Ovary (tissue), 10 donors: ENCODE measurements at places on chromosomes 13 and 19. TPM values are rescaled to one million over a fixed set of nuclear protein-coding genes. Genes with fewer than 3 reads are reported as not detected.

DNA sequence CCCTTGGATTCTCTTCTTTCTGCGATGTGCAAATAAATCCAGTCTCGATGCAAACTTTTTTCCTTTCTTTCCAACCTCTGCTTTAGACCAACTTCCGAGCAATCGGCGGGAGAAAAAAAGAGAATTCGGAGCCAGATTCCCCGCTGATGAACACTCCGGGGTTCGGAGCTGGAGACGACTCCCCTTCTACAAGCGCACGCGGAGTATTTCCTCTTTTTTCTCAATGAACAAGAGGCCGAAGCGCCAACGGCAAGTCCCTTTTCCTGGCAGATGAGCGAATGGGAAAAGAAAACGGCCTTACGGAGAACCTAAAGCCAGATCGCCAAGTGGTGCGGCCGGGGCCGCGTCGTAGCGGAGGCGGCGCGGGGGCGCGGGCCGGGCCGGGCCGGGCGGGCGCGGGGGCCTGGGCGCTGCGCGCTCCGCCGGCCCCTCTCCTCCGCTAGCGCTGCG, 250 bp downstream of the SPRY2 start:
- DNase-seq, result no peak

SLC25A30 gene
- polyA plus RNA-seq, result 11.5 TPM

DNA sequence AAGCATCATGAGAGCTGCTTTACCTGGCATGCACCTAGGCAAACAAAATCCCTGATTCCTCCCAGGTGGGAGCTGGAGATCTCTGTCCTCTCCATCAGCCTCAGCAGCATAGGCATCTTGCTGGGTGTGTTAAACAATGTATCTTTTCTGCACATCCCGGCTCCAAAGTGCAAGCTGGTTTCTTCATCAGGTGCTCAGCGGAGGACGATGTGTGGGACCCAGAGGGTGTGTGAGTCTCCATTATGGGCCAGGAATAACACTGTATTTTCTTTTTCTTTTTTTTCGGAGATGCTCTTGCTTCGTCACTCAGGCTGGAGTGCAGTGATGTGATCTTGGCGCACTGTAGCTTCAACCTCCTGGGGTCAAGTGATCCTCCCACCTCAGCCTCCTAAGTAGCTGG, 9.9 kb downstream of the CNFN start:
- no peak for DNase-seq

DNA sequence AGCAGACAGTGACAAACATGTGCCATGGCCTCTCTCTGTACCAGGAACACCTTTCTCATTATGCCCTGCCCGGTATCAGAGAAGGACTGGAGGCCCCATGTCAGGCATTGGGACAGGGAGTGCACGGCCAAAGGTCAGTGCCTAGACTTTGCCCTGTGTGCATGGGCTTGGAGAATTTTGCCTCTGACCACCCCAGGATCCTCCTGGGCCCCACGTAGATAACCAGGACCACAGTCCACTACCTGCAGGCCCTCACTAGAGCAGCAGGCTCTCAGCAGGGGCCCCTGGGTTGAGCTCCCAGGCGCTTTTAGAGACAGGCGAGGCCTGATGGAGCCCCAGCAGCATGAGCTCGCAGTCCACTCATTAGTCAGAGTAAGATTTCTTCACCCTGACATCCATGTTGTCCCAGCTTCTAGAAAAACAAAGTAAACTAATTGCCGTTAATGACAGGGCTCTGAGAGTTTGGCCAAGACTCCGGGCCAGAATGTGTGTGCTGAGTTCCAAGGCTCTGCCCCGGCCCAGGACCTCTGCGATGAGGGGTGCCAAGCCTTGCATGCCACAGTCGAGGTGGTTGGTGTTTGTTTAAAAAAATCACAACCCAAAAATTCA, 42.7 kb downstream of the CAPN12 start:
- DNase-seq, result peak; percentile 57

MEF2B gene
- 1.1 TPM for polyA plus RNA-seq

GRCh38 chr19:39099341-39099740, 15.2 kb downstream of the ACP7 start:
- DNase-seq, result no peak

- no peak for DNase-seq
Observed at GRCh38 chr13:74710006-74710405, 575.8 kb upstream of the KLF12 start.

DNA sequence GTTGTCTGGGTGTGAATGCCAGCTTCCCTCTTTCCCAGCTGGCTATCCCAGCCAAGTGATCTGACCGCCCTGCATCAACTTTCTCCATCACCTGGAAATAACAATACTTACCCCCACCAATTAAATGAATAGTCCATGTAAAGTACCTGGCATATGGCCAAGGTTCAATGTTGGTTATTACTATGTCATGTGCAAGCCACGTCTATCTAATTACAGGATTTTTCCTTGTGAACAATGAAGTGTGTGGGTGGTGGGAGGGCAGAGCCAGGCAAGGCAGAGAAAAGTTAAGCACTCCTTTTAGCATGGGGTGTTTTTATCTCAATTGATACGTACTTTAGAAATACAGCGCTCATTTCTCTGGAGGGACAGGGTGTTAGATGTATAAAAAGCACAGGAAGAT, 121.1 kb downstream of the NHLRC3 start:
- DNase-seq, result no peak

DNA sequence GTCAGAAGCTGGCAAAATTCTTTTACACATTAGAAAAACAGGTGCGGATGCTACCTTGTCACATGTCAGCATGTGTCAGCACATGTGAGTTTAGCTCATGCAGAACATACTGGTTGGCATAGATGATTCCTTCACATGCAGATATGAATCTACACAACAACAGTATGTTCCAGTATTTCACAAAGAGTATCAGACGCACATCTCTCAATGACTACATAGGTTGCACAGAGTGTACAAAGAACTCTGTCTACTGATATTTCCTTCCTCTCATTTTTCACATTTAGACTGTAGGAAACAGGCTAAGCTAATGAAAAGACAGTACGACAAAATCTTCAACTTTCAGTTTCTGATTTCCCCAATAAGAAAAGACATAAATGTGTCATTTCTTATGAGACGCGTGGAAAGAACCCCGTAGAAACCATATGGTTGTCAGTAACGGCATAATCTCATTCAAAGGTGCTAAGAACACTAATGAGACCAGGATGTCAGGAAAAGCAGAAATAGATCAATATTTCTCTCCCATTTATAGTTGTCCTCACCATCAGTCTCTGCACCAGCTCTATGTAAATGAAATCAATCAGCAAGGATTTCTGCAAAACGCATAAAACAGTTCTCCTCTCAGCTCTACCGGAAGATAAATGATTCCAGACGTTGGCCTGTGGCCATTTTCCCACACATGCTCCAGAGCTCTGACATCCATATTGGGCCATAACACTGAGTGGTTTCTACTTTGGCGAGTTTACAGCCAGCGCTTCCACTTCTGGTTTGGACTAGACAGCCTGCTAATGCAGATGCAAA, 81.2 kb downstream of the STARD13 start:
- peak; percentile 65 for DNase-seq

SULT2B1 gene
- polyA plus RNA-seq, result 0.10 TPM

ZNF460 gene
- 3.0 TPM for polyA plus RNA-seq

DNA sequence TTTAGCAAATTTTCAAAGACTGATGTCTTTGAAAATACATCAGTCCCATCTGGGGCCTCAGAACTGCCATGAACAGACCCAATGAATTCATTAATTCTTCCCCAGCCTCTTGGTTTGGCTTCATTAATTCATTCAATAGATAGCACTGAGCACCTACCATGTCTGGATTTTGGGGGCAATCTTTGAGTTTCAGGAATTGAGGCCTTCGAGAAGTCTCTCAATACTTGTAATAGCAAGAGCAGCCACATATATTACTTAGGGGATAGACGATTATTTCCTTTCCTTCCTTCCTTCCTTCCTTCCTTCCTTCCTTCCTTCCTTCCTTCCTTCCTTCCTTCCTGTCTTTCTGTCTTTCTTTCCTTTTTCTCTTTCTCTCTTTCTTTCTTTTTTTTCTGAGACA, 64.8 kb downstream of the ALOX5AP start:
- no peak for DNase-seq

DNA sequence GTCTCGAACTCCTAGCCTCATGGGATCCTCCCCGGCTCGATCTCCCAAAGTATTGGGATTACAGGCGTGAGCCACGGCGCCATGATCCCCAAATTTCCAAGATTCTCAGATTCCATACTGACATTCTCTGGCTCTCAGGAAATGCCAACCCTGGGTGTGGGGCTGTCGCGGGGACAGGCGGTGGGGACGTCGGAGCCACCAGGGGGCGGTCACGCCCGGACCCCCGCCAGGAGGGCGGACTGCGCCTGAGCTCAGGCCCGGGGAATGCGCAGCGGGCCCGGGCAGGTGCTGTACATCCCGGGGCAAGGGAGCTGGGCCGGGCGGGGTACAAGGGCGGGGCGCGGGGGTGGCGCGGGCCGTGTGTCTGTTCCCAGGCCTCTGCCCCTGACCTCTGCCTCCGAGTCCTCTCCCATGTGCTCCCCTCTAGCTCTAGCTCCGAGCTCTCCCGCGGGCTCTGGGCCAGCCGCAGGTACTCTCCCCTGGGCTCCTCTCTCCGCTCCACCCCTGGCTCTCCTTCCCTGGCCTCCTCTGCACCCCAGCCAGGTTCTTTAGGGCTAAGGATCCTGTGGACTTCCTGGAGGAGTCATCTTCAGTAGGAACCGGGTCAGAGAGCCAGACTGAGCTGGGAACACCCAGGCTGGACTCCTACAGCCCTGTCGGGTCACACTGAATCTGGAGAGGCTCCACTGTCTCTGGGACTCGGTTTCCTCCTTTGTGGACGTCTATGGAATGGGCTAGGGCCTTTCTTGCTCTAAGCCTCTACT, 2.4 kb downstream of the PPP1R13L start:
- no peak for DNase-seq

S1PR5 gene
- 1.4 TPM for polyA plus RNA-seq

DNA sequence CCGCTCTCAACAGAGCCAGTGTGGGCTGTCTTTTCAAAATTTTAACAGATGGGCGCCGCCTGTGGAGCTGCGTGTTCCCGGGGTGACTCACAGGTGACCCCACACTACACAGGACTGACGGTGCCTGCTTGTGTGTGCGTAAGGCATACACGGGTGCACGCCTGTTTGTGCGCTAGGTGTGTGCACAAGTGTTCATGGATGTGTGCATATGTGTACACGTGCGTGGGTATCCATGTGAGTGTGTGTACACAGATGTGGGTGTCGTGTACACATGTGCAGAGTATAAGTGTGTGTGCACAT, 92.7 kb upstream of the SOX1 start:
- no peak for DNase-seq

DNA sequence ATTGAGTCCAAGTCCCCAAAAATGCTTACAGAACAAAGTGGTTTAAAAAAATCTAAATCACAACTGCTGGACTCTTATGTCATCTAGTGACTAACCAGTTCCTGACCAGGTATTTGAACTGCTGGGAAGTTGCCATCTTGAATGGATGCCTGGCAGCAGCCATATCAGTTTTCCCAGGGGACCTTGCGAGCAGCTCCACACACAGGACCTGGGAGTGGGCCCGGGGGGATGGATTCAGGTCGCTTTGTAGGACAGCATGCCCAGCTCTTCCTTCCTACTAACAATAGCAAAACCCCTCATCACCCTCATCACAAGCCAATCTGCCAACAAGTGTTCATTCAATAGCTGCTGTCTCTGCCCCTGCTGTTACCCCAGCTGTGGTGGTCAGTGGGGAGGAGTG, 65.3 kb downstream of the KCTD15 start:
- DNase-seq, result no peak

- no peak for DNase-seq
Observed at GRCh38 chr19:10922638-10923014, 5.8 kb downstream of the YIPF2 start.

DNA sequence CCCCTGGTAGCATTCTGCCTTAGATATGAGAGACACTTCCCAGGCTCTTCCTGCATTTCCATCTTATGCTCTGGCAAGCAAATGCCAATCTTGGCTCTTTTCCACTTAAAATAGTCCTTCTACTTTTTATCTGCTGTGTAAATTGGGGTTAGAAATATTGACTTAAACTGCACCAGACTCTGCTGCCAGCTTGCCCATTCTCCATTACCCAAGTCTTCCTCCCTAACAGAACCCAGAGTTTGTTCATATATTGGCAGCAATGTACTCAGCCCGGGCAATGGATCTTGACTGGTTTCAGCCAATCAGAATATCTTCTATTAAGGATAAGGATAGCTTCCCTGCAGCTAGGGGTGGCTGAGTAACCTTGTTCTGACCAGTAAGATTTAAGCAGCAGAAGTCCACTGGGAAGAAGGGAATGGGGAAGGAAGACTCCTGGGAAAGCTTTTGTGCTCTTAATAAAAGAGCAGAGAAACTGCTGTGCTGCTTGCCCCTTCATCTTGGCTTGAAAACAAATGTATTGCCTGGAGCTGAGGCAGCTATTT, 177.1 kb downstream of the KCNRG start:
- no peak for DNase-seq

TMEM238 gene
- not detected for polyA plus RNA-seq

GRCh38 chr19:54188215-54188871, 1.0 kb downstream of the MBOAT7 start:
- no peak for DNase-seq

DNA sequence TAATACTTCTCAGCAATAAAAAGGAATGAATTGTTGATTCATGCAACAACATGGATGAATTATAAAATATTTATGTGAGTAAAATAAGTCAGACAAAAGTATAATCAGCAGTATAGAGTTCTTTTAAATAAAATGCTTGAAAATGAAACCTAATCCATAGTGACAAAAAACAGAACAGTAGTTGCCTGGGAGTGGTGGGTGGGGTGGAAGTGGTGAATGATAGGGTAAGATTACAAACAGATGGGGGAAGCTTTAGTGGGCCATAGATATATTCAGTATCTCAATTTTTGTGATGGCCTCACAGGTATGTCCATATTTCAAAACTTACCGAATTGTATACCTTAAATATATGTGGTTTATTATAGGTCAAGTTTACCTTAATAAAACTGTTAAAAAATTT, 124.9 kb upstream of the UBL3 start:
- no peak for DNase-seq

OLFM2 gene
- polyA plus RNA-seq, result 7.1 TPM

DNA sequence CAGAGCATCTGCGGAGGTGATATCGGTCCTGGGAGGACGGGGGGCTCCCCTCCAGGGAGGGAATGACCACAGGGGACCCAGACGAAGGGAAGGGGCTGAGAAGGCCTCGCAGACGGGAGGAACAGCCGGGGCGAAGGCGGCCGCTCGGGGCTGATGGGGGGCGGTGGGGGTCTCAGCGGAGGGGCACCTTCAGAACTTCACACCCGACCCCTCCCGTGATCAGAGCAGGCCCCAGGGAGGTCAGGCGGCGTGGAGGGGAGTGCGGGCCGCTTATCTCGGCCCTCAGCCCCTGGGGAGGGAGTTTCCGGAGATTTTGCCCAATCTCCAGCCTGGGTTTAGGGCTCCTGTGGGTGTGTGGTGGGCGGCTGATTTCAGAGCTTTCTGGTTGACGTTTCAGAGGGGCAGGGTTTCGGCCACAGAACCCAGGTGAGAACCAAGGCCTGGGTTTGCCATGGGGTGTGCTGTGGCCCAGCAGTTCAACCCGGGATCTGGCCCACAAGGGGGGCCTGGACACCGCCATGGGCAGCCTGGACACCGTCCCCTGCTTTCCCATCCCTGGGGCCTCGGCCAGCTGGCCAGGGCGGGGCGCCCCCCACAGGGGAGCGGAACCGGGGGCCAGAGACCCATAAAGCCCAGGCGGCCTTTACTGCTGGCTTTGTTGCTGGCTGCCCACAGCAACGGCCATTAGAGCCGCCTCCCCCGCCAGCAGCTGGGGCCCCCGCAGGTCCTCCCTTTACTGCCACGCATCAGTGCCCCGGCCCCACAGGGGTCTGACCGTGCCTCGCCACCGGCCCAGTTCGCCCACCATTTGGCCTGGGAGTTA, 29.0 kb downstream of the ARID3A start:
- no peak for DNase-seq

GRCh38 chr19:843180-843835, 2.5 kb downstream of the PRTN3 start:
- DNase-seq, result no peak

GRCh38 chr13:97235549-97236231, 13.6 kb downstream of the MBNL2 start:
- no peak for DNase-seq
